T-helper 17 cell (primary cell): ENCODE measurements at places on chromosomes 5 and 9. TPM values are rescaled to one million over a fixed set of nuclear protein-coding genes. Genes with fewer than 3 reads are reported as not detected.

Gene SCGB3A2
- not detected for total RNA-seq

Gene SLC25A2
- 0.70 TPM for total RNA-seq

DNA sequence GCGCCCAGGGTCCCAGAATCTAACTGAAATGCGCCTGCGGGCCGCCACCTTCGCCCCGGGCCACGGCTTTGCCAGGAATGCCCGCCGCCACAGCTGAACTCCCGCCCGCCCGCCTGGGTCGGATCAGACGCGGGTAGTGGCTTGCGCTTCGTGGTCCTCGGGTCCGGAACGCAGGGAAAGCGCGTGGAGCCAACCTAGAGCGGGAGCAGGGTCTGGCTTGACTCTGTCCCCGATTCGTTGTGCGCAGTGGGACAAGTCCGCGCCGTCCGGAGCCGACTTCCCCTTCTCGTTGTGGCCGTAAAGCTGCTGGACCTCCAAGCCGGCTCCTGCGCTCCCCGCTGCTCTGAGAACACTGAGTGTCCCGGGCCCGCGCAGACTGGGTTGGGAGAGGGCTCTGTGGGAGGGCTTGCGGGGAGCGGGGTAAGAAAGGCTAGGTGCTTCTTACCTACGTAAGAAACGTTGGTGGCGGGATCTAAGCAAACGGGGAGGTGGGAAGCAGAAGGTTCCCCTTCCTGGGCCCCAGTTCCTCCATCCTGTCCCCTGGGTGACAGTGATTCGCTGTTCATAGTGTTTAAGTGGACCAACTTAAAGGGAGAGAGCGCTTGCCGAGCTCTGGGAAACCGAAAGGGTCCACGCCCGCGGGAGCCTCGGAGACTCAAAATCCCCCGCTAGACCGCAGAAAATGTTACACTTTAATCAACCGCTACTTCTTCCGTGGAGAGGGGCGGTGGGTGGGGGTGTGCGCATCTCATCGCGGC lies 4.4 kb upstream of the FOXE1 start:
- no peak for DNase-seq

- DNase-seq, result no peak
Observed at GRCh38 chr9:135463140-135463539, 16.4 kb upstream of the PPP1R26 start.

DNA sequence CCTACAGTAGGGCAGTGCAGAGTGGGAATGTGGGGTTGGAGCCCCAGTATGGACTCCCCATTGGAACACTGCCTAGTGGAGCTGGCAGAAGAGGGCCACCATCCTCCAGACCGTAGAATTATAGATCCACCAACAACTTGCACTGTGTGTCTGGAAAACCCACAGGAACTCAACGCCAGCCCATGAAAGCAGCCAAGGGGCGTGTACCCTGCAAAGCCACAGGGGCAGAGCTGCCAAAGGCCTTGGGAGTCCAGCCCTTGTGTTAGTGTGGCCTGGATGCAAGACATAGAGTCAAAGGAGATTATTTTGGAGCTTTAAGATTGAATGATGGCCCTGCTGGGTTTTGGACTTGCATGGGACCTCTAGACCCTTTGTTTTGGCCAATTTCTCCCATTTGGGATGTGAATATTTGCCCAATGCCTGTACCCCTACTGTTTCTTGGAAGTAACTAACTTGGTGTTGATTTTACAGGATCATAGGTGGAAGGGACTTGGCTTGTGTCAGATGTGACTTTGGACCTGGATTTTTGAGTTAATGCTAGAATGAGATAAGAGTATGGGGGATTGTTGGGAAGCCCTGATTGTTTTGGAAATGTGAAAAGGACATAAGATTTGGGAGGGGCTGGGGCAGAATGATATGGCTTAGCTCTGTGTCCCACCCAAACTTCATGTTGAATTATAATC lies 266.8 kb downstream of the SEMA5A start:
- no peak for DNase-seq

Gene CTNND2
- total RNA-seq, result 1.6 TPM

Gene TRAF2
- 20.8 TPM for total RNA-seq

GRCh38 chr9:95063300-95063699 lies 254.2 kb downstream of the FANCC start:
- DNase-seq, result no peak

DNA sequence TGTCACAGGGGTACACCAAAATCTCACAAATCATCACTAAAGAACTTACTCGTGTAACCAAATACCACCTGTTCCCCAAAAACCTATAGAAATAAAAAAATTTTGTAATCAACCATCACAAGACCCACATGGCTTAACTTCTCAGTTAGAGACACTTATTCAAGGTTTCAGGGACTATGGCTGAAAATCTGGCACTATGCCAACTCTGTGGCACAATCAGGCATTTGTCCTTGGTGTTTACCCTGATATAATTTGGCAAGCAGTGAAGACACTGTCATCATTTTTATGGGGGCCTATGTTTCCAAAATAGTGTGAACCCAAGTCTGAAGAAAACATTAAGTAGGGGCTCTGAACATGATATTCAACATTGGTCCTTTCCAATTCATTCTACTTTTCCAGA lies 59.0 kb downstream of the ZNF622 start:
- DNase-seq, result no peak

- no peak for DNase-seq
Observed at GRCh38 chr5:51148437-51148836, 234.8 kb upstream of the ISL1 start.

Gene FBP2
- not detected for total RNA-seq

DNA sequence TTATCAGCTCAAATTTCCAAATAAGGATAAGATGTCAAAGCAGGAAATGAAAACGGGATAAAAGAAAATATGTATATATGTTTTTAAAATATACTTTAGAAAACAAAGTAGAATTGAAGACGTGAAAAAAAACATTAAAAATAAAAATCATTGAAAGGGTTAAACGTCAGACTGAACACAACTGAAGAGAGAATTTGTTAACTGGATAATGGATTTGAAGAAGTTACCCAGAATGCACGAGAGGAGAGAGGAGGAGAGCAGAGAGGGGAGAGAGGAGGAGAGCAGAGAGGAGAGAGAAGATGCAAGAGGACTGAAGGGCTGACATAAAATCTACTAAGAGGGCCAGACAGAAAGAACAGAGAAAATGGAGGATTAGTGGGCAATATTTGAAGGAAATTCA lies 88.0 kb downstream of the CDKN2A start:
- no peak for DNase-seq

GRCh38 chr9:13443346-13444244 lies 164.1 kb upstream of the MPDZ start:
- no peak for DNase-seq

Gene FAM151B
- total RNA-seq, result not detected

GRCh38 chr9:13071921-13072320 lies 207.6 kb downstream of the MPDZ start:
- DNase-seq, result no peak

Gene TAS2R1
- not detected for total RNA-seq

GRCh38 chr5:95962785-95963184 lies 1.1 kb upstream of the ELL2 start:
- no peak for DNase-seq

Gene PCDHGA9
- total RNA-seq, result not detected

GRCh38 chr5:14156650-14157492 lies 13.7 kb downstream of the TRIO start:
- no peak for DNase-seq

DNA sequence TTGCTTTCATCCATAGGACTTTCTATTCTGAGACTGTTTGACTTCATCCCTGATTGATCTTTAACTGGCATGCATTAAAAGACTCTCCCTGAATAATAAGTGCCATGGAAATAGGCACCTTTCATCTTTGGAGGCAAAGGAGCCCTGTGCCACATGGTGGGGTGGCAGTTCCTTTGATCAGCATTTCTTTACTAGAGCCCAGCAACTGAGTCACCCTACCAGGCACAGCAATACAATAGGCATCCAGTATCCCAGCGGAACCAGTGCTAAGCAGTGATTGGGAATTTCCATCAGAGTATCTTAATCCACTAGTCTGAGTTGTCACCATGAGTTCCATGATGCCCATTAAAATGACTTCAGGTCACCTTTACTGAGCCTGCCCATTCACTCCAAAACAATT lies 476.1 kb upstream of the MPDZ start:
- DNase-seq, result no peak

GRCh38 chr9:33117796-33118195 lies 41.3 kb upstream of the SMU1 start:
- DNase-seq, result no peak

- no peak for DNase-seq
Observed at GRCh38 chr9:81633952-81634854, 55.1 kb downstream of the TLE1 start.

Gene SLC45A2
- total RNA-seq, result not detected

GRCh38 chr9:122355336-122355875 lies 15.4 kb upstream of the PTGS1 start:
- DNase-seq, result no peak

DNA sequence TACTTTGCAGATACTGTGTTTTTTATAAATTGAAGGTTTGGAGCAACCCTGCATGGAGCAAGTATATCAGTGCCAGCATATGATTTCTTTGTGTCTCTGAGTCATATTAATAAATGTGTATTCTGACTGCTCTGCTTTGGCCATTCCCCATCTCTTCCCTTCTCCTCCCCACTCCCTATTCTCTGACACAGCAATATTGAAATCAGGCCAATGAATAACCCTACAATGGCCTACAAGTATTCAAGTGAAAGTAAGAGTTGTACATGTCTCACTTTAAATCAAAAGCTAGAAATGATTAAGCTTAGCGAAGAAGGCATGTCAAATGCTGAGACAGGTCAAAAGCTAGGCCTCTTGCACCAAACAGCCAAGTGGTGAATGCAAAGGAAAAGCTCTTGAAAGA lies 82.2 kb upstream of the TLX3 start:
- no peak for DNase-seq

Gene EIF4EBP3
- total RNA-seq, result 14.0 TPM

- DNase-seq, result no peak
Observed at GRCh38 chr5:137566780-137567179, 67.7 kb upstream of the SPOCK1 start.

- no peak for DNase-seq
Observed at GRCh38 chr5:146628950-146629349, 113.0 kb upstream of the GPR151 start.

- no peak for DNase-seq
Observed at GRCh38 chr5:54090495-54091120, 219.8 kb downstream of the ARL15 start.

DNA sequence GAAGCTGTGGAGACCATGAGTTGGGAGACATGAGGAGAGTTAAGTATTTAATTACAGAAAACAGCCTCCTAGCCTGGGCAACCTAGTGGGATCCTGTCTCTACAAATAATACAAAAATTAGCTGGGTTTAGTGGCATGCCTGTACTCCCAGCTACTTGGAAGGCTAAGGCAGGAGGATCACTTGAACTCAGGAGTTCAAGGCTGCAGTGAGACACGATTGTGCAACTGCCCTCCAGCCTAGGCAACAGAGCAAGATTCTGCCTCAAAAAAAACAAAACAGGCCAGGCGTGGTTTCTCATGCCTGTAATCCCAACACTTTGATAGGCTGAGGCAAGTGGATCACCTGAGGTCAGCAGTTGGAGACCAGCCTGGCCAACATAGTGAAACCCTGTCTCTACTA lies 52.6 kb downstream of the AQP7 start:
- no peak for DNase-seq

- no peak for DNase-seq
Observed at GRCh38 chr9:92151691-92152393, 36.6 kb upstream of the SPTLC1 start.
